ENCODE measurements at places on chromosomes 1 and 21.

DNA sequence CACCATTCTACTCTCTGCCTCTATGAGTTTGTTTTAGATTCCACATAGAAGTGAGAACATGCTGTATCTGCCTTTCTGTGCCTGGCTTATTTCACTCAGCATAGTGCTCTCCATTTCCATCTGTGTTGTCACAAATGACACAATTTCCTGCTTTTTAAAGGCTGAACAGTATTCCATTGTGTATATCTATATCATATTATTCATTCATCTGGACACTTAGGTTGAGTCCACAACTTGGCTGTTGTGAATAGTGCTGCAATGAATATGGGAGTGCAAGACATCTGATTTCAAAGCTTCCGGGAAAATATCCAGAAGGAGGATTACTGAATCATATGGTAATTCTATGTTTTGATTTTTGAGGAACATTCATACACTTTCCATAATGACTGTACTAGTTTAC, 20.1 kb upstream of the DONSON start:
- no peak for DNase-seq

DNA sequence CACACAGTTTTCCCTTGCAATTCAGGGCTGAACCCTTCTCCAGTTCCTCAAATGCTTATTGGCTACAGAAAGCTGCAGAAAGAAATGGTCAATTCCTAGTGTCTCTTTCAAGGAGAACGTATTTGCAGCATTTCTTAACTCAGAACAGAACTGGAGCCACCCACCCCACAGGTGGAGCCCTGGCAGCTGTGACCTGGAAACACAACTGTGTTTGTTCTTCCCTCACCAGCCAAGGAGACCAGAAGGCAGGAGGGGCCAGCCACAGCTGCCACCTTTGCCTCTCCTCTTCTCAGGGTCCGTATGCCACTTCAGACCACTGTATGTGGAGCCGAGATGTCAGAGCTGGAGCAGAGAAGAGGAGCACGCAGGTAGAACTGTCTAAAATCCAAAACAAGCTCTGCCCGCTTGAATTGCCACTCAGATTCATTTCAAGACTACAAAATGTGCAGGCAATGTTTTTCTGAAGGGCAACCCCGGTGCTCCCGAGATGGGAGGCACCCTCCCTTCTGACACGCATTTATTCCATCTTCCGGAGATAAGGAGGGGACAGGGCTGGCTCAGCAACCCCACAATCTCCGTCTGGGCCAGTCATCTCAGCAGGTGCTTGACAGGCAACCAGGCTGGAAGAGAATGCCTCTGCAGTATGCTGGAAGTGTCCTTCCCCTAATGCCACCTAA, 16.7 kb downstream of the CD247 start:
- DNase-seq: no peak

GRCh38 chr1:226985239-226985838, 45.2 kb downstream of the COQ8A start:
- DNase-seq: no peak

GRCh38 chr1:213388199-213388598, 337.2 kb downstream of the RPS6KC1 start:
- no peak for DNase-seq

DNA sequence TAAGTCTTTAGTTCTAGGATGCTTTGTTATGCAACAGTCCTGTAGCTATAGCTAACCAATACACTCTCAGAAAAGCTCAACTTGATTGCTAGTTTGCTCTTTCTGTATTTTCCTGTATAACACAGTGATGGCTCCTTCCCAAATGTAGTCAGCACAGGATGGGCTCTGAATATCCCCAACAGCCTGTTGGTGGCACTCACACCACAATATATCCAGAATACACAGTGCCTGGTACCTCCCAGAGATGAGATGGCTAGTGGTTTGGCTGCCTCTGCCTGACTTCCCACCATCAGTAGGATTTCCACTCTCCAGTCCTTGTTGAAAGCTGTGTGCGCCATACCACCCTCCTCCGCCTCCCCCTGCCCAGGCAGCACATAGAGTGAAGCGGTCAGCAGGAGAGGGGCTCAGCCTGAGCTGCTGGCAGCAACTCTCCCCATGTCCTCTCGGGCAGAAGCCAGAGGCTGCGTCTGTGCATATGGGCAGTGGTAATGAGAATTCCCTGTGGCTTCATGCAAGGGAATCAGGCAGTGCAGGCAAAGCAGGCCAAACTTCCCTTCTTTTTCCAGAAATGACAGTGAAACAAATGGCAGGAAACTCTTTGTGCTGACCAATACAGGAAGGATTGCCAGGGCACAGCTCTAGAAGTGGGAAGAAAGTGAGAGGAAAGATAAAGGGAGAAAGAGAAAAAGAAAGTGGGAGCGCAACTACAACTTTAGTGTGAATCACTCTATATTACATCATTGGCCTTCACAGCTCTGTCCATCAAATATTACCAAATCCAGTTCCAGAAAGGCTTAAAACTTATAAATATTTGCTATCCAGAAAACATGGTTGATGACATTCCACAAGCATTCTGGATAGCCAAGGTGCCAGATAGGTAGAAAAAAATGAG, 49.7 kb downstream of the LMX1A start:
- no peak for DNase-seq

Data from endothelial cell (in vitro differentiated cells).